ENCODE measurements at places on chromosomes 3 and 15.
A peak's percentile ranks its signal among the peaks of the same experiment; 100 is the strongest.

GRCh38 chr3:179446501-179446900, 4.8 kb downstream of the GNB4 start:
- DNase-seq: no peak

GRCh38 chr3:117305681-117306080, 596.1 kb downstream of the TUSC7 start:
- no peak for DNase-seq

DNA sequence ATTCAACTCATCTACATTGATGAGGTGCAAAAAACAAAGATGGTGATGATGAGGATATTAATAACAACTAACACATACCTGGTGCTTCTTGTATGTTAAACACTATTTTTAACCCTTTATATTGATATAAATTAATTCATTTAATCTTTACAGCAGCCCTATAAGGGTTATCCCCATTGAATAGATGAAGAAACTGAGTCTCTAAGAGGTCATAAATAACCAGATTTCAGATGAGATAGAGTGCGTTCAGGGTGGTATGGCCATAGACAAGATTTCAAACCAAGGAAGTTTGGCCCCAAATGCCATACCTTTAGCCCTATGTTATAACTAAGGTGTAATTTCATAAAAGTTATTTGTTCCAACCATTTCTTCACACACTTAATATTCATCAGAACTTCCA, 82.6 kb downstream of the CMSS1 start:
- no peak for DNase-seq

DNA sequence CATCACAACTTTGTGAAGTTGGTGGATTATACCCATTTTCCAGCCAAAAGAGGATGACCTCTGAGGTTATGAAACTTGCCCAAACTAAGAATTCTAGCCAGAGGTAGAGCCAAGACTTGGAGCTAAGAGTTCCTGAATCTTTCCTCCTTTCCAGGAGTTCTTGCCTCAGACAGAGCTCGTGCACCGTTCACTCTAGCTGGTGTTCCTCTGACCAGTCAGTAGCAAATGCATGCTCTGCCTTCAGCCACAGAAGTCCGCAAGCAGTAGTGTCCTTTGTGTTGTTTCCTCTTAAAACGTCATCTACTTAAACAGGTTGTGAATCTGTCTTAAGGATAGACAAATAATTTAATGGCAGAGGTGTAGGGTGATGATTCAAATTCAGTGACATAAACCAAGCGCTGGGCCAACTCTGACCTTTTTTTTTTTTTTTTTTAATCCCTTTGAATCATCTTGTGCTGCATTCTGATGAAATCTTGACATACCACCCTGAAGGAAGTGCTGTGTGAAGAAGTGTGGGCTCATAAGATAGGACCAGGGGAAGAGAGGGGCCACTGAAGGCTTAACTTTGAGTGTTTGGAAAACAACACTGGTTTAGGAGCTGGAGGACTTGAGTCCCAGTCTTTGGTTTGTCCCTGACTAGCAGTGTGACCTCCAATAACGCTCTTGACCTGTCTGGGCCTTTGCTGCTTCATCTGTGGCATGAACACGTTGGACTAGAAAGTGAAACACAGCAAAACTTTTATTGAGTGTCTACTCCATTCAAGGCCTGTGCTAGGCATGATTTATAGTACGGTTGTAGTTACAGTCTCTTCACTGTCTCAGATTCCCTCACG, 53.4 kb downstream of the ITPR1 start:
- no peak for DNase-seq

- DNase-seq: no peak
Observed at GRCh38 chr15:89566181-89566580, 9.1 kb upstream of the TICRR start.

GRCh38 chr15:31476236-31476810, 149.7 kb downstream of the KLF13 start:
- no peak for DNase-seq

- no peak for DNase-seq
Observed at GRCh38 chr15:81085898-81086297, 48.2 kb upstream of the CFAP161 start.

DNA sequence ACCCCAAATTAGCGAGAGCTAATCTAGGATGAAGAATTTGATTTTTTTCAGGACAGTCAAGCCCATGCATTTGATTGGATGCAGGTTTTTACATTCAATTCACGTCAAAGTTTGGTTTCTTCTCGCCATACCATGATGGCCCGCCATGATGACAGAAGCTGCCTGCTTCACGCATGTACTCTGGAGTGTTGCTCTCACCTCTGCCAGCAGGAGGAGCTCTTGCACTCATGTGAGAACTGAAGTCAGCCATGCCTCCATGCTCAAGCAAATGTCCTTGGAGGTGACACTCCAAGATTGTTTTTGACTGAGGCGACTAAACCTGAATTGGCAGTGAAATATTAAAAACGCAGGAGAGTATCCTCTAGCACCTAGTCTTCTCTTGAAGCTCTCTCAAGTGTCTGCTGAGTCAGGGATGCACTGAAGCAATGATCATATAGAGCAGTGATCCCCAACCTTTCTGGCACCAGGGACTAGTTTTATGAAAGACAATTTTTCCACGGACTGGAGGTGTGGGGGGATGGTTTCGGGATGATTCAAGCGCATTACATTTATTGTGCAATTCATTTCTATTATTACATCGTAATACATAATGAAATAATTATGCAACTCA, 120.9 kb downstream of the SAMMSON start:
- peak; percentile 33 for DNase-seq

DNA sequence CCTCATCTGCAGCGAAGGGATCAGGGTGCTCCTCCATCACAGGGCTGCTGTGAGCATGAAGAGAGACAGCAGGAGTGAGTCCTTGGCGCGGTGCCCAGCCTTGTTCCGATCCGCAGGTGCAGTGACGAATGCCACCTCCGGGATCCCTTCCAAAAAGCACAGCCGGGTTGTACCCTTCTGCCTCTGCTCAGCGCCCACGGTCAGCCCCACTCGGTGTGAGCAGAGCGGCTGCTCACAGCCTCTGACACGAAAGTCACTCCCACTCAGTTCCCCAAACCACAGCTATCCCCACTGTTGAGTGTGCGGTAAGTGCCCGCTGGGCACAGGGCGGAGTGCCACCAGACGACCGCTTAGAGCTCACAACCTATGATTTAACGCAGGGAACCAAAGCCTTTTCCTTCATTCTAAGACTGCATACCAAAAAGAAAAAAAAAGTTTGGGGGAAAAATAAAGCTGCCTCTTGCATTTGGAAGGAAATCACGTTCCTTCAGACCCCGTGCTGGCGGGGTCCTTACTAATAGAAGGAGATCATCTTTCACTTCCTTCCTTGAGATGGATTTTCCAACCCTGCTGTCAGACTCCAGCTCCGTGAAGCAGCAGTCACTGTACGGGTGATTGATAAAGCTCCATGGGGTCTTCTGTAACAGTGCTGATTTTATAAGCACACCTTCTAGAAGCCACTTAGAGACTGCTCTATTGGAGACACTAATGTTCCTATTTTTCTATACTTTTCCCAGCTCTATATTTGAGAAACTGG, 34.7 kb upstream of the TUBGCP5 start:
- DNase-seq: no peak

- DNase-seq: no peak
Observed at GRCh38 chr15:49041426-49041825, 4.8 kb downstream of the SECISBP2L start.

- no peak for DNase-seq
Observed at GRCh38 chr3:141426404-141427034, 58.2 kb downstream of the ZBTB38 start.

- DNase-seq: no peak
Observed at GRCh38 chr3:164208821-164209220, 869.5 kb downstream of the SI start.

DNA sequence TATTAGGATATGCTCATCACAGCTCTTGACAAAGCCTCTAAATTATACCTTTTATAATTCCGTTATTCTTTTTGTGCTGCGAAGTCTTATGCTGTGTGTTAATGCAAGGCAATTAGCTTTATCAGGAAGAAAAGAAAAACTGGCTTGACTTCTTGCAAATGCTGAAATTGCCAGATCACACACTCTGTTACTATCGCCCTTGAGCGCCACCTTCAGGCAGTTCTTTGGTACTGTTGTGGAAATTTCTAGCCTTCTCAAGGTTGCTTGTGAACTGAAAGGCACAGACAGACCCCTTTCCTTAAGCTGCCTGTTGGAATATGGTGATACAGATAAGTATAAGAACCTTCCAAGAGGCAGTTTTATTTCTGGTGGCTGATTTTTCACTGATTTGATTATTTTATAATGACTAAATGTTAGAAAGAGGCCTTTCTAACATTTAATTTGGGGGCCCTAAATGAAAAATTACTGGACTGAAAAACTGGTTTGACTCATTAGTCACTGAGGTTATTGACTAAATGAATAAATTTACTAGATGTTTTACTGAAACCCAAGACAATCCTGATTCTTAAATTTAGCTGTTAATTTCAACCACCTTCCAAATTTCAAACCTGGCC, 126.2 kb upstream of the RASGRP1 start:
- peak; percentile 69 for DNase-seq

DNA sequence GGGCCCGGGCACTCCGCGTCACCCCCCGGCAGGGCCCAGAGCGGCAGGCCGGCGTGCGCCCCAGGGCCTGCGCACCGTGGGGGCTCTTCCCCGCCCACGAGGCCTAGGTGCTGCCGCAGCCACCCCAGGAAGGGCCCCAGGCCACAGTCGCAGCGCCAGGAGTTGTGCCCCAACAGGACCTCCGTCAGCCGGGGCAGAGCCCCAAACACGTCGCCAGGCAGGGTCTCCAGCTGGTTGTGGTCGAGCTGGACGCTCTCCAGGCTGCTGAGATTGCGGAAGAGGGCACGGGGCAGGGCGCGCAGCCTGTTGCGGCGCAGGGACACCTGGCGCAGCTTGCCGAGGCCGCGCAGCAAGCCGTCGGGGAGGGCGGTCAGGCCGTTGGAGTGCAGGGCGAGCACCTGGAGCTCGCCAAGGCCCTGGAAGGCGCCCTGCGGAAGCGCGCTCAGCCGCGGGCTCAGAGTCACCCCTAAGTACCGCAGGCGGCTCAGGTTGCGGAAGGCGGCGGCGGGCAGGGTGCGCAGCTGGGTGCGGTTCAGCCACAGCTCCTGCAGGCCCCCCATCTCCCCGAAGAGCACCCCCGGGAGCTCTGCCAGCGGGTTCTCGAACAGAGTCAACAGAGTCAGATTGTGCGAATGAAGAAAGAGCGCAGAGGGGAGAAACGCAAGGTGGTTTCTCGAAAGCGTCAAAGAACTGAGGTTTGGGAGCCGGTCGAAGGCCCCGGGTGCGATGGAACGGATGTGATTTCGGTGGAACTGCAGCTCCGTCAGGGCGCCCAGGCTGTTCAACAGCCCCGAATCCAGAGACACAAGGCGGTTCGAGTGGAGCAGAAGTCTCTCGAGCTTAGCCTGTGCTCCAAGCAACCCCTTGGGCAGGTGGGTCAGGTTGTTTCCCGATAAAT, 2.0 kb downstream of the GP5 start:
- DNase-seq: no peak

GRCh38 chr3:140523600-140523999, 154.3 kb upstream of the TRIM42 start:
- no peak for DNase-seq

- no peak for DNase-seq
Observed at GRCh38 chr3:59422312-59422711, 372.5 kb upstream of the CFAP20DC start.

DNA sequence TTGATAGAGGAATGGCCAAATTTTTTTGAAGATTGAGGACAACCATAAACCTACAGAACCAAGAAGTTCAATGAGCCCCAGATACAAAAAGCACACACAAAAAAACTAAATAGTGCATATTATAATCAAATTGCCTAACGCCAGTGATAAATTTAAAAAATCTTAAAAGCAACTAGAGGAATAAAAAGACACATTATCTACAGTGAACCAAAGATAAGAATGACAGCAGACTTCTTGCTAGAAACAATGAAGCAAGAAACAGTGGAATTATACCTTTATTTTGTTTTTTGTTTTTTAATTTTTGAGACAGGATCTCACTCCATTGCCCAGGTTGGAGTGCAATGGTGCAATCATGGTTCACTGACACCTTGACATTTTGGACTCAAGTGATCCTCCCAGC, 9.9 kb upstream of the SAMD7 start:
- no peak for DNase-seq

- no peak for DNase-seq
Observed at GRCh38 chr3:59680919-59681318, 631.1 kb upstream of the CFAP20DC start.

DNA sequence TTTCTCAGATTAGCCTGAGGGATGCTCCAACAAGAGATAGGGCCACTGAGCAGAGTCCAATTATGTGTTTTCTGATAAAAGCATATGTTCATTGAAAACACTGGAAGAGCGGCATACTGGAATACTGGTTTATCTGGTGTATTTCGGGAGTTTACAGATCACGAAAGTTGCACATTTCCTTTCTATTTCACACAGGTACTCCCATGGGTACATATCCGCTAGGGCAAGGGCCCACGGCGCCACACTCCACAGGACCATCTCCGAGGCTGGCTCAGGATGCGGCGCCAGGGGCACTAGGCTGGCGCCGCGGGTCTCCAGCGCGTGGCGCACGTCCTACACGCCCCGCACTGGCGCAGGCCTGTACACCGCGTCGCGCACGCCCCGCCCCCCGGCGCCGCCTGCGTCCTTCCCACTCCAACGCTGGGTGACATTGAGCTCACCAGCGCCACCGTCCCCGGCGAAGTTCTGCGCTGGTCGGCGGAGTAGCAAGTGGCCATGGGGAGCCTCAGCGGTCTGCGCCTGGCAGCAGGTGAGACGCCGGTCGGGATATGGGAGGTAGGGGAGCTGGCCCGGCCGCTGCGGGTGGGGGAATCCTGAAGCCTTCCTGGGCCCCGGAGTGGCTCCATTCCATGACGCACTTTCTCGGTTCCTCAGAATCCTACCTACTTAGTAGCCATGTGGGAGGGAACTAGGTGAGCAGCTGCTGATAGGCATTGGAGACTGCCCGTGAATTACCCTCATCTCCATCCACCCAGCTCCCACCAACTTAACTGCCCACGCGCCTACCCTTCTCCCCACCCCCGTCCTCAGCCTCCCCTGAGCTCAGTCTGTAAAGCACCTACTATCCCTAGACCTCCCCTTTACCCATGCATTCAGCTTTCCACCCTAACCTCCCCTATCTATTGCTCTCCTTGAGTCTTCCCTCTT, at the start of gene FAM162A:
TSS of gene FAM162A (plus strand) at position 412 of the 927 bp plus-strand sequence. CDS start at position 496, 84 bp downstream.
- peak; percentile 87 for DNase-seq

GRCh38 chr3:170419557-170420087, 954 bp downstream of the CLDN11 start:
- no peak for DNase-seq

DNA sequence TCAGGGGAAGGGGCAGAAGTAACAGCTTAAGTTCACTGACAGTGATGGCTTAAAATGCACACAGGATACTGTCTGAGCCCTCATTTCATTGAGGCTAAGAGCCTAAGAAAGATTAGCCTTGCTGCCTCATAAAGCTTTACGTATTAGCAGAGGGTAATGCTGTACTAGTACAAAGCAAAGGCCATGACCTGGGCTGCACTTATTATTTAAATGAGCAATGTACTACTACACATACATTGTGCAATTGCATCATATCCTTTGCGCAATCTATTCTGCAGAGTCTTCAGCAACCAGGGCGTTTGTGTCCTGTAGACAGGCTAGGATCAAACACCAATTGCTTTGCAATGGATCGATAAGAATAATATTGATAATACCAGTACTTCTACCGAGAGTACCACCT, 221.8 kb downstream of the TPRG1 start:
- DNase-seq: no peak
